ENCODE measurements at places on chromosomes 16 and 17.

DNA sequence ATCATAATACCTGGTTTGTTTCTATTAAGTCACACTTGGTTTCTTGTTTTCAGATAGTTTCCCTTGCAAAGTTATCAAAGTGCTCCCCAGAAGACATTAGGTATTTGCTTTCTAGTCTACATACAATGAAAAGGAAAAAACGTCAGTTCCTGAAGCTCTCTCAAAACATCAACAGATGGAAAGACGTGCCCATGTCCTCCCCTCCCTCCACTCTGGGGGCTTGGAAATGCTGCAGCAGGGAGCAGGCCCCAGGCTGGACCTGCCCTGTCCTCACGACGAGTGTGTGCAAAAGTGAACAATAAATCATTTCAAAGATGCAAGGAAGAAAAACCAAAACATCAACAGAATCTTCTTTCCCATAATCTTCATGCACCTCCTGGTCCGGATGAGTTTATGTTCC is 118.5 kb downstream of the USP22 start:
- no peak for DNase-seq

- DNase-seq, result no peak
These were observed 4.9 kb upstream of the ANKRD40CL start for GRCh38 chr17:50771991-50772785.

DNA sequence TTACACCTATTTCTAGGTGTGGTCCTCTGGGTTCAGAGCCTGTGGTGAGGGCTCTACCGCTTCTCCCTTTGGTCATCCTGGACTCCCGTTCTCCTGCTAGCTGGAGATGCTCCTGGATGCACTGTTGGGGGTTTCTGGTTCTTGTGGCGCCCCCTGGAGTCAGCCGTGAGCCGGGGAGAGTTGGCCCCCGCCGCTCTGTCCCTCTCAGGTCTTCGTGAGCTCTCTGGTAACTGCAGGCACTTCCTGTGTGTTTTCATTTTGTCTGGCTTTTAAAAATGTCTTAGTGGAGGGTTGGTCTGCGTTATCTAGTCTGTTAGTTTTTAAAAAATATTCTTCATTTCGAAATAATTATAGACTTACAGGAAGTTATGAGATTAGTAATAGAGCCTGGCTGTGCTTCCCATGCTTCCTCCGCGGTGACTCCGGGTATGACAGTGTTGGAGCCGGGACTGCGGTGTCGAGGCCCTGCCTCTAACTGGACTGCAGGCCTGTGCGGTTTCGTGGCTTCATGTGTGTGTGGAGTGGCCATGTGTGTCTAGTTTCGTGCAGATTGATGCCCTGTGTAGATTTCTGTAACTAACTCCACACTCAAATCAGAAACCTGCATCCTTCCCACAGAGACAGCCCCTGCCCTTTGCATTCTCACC is 78.0 kb upstream of the ZNF750 start:
- DNase-seq, result no peak

GRCh38 chr16:83630979-83631378 is 176.8 kb upstream of the HSBP1 start:
- DNase-seq, result no peak

- no peak for DNase-seq
These were observed 45.3 kb downstream of the TOM1L2 start for GRCh38 chr17:17926840-17927449.

GRCh38 chr17:79009397-79010303 is at the start of gene CANT1:
CANT1 (minus strand) TSS chr17:79009764; CDS start chr17:78997622, 12,142 bp downstream.
- peak; percentile 37 for DNase-seq

DNA sequence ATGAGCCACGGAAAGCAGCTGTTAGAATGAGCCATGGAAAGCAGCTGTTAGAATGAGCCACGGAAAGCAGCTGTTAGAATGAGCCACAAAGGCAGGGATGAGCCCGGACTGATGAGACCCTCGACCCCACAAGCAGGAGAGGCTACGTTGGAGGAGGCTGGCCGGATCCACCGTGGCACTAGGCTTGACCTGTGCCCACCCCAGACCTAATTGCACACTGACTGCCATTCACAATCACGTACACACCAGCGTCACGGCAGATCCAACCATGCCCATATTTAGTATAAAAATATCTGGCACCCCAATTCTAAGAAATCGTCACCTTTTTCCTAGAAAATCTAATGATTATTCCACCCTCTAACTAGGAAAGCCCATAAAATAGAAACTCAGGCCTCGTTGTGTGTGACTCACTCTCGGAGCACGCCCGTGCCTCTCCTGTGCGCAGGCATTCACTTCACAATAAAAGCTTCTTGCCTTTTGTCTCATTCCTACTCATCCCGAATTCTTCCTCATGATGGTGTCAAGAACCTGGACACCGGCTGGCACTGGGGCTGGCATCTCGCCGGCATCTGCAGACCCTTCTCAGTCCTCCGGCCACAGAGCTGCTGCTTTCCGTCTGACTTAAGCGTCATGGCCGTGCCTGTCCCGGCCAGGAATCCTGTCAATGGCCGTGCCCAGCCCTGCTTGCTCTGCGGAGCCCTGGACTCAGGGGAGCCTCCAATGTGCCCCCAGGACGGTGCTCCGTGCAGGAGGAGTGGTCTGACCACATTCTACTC is 5.5 kb upstream of the SECTM1 start:
- DNase-seq, result no peak
